ENCODE measurements at places on chromosomes 2 and 18. TPM values are rescaled to one million over a fixed set of nuclear protein-coding genes. Genes with fewer than 3 reads are reported as not detected.

DNA sequence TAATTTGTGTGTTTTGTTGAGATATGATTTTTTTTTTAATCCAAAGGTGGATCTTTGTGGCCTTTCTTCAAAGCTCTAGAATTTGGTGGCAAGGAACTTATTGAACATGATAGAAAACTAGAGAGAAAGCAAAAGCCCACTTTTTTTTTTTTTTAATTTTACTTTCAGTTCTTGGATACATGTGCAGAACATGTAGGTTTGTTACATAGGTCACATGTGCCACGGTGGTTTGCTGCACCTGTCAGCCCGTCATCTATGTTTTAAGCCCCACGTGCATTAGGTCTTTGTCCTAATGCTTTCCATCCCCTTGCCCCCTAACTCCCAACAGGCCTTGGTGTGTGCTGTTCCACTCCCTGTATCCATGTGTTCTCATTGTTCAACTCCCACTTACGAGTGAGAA is 135.9 kb downstream of the RHBDD1 start:
- DNase-seq = no peak

DNA sequence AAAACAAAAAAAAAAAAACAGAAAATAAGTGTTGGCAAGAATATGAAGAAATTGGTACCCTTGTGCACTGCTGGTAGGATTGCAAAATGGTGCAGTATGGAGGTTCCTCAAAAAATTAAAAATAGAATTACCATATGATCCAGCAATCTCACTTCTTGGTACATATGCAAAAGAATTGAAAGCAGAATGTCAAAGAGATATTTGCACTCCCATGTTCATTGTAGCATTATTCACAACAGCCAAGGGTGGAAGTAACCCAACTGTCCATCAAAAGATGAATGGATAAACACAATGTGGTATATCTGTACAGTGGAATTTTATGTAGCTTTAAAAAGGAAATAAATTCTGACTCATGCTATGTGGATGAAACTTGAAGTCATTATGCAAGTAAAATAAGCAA is 72.8 kb upstream of the POU3F3 start:
- no peak for DNase-seq

DNA sequence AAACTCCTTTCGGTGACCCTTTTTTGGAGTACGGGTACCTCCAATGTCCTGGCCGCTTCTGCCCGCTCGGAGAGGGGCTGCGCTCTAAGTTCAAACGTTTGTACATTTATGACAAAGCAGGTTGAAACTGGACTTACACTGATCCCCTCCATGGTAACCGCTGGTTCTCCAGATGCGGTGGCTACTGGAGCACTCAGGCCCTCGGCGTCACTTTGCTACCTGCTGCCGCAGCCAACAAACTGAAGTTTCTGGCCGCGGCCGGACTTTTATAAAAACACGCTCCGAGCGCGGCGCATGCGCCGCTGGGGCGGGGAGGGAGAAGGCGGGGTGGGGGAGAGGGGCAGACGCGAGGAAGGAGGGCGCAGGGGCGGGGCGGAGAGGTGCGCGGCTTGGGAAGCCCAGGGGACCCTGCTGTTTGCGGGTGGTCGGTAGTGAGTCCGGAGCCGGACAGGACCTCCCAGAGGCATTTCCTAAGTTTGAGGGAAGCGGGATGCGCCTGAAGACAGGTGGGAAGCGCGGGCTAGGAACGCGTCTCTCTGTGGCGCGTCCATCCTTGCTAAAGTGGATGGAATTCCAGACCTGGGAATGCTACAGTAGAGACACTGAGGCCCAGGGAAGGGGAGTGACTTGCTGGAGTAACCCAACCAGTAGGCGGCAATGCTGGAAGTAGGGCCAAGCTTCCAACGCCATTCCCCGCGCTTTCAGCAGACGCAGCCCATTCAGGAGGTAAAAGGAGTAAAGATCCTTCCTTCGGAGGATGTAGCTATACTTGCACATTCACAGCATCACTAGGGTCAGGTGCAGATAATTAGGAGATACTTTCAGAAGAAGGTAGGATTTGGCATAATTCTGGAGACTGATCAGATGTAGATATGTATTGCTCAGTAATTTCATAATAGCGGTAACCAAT is at the start of gene CXCR4:
Gene CXCR4 (minus strand): TSS at position 241 of the 910 bp plus-strand sequence. CDS start 89 bp downstream, at position 152.
- peak; percentile 18 for DNase-seq

GRCh38 chr2:52857722-52858121 is 909.9 kb upstream of the CHAC2 start:
- no peak for DNase-seq

GRCh38 chr2:38190542-38191218 is 114.7 kb upstream of the CYP1B1 start:
- DNase-seq = no peak

DNA sequence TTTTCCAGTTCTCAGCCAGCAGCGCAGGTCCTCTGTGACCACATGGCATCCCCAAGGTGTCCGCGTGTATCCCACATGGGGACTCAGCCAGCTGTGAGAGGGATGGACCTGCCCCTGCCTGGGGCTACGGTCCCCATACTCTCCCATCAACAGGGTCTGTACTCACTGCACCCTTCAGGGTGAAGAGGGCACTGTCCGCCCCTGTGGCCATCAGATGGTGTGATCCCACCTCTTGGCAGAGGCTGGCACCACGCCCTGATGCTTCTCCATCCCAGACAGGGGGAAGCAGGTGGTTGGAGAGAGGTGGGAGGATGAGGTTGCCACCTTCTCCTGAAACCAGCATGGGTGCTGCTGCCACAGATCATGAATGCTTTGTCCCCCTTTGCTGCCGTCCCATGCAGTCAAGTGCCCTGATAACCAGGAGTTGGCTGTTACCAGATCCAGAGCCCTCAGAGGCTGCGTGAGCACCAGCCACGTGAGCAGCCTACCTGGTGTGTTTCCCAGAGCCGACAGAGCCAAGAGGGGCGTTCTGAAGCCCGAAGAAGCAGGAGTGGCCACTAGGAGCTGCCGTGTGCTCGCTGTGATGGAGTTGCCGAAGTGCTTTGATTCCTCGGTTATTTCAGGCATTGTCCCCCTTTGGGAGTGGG is 93.9 kb downstream of the SH3RF3 start:
- no peak for DNase-seq

DNA sequence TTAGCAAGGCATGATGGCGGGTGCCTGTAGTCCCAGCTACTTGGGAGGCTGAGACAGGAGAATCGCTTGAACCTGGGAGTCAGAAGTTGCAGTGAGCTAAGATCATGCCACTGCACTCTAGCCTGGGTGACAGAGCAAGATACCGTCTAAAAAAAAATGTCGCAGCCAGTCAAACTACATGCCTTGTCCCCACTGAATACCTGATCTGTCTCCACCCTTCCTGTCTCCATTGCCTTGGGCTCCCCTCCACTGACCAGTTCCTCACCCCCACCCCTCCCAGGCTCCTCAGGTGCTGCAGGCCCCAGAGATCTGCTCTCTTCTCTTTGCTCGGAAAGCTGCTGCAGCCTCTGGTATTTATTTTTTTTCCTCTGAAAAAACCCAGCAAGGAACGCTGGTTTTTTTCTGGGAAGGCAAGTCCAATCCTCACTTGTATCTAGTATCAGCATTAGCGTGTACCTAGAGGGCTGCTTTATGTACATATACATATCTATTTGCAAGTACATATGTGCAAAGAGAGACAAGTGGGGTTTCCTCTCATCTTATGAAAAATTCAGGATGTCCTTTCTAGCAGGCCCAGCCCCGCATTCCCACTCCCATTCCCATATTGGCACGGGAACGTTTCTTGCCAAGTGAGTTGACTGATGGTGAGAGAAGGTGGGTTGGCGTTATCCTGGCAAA is 4.4 kb downstream of the PSD4 start:
- DNase-seq = no peak

DNA sequence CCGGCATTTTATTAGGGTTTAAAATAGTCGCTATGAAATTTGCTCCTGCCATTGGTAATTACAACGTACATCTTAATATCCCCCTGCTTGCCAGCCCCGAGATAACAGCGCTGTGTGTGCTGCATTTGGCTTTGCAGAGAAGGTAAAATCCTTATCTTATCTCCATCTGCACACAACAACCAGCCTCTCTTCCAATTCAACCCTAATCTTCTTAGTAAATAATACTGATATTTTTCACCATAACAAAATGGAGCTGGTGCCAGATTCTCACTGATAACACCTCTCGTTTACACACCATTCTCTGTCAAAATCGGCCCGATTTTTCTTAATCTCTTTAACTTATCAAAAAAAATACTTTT is 61.4 kb upstream of the SIX3 start:
- DNase-seq = no peak

- DNase-seq = no peak
Measured at GRCh38 chr2:65061910-65062339, 5.7 kb downstream of the CEP68 start.

DNA sequence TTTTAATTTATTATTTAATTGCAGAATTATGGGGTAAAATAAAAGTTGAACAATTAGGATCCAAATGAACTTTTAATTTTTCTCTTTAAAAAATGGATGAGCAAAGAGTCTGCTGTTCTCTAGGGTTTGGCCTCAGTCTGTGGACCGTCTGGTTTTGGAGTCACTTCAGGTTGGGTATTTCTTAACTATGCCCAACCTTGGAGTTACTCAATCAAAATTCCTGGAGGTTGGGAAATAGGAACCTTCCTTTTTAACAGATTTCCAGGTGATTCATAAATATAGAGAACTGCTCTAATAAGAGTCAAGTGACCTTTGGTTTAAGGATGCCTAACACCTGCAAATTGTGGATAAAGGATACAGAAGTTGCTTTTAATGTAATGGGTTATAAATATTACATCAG is 241.5 kb upstream of the GCFC2 start:
- no peak for DNase-seq

DNA sequence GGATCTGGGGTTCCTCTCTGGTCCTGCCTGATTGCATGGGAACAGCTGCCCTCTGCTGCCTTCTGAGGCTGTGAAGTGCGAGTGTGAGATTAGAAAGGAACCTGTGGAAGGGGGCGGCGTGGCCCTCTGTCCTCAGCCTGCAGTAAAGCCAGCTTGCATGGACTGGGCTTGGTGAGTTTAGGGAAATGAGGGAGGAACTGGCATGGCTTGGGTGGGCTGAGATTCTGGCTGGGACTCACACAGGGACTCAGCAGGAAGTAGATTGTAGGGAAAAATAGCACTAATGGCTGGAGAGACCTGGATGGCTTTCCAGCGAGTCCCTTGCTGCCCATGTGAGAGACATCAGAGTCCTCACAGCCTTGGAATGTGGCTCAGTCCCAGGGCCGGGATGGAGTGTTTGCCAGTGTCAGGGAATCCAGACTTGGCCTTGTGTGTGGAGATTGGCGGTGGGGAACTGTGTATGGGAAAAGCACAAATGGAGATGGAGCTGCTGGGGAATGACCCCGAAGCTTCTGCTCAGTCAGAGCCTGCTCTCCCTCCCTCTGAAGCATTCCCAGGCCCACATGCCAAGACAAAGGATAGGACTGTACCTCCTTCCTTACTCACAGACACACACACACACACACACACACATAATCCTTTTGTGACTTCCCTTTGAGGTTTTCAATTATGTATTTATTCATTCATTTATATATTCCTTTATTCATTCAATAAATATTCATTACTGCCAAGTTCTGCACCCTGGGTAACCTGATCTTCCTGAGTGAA is 115.4 kb downstream of the ACAA2 start:
- DNase-seq = no peak

Gene AQP12A
- not detected for total RNA-seq

Gene CXCR1
- total RNA-seq = not detected

Gene TUBB8B
- not detected for total RNA-seq

Gene FEZ2
- 53.6 TPM for total RNA-seq

Gene RND3
- 25.5 TPM for total RNA-seq

Gene DLX1
- total RNA-seq = not detected

Gene KLF7
- 8.5 TPM for total RNA-seq

Gene RUFY4
- total RNA-seq = not detected

Data from dermis microvascular lymphatic vessel endothelial cell (primary cell).